ENCODE measurements at places on chromosomes 16 and 17.
A peak's percentile ranks its signal among the peaks of the same experiment; 100 is the strongest.

DNA sequence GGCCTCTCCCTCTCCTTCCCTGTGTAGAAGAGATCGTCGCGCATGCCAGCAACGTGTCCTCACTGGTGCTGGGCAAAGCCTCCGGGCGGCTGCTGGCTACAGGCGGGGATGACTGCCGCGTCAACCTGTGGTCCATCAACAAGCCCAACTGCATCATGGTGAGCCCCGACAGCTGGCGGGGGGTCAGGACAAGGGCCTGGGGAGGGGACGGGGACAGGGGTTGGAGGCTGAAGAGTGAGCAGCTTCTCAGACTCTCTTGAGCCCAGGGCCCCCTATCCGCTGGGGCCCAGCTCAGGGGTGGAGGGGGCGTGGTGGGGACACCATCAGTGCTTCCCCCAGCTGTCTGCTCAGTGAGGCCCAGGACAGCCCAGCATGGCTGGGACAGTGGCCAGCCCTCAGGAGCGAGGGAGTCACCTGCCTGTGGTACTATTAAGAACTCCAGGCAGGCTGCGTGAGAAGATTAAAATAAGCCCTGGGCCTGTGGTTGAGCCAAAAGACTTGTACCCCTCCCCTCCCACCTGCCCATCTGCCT is 6.2 kb downstream of the KATNB1 start:
- peak; percentile 86 for DNase-seq

- DNase-seq: no peak
Observed at GRCh38 chr16:86465434-86465833, 44.9 kb upstream of the FOXF1 start.

- DNase-seq: no peak
Observed at GRCh38 chr16:89422527-89422904, 67.8 kb downstream of the ANKRD11 start.

DNA sequence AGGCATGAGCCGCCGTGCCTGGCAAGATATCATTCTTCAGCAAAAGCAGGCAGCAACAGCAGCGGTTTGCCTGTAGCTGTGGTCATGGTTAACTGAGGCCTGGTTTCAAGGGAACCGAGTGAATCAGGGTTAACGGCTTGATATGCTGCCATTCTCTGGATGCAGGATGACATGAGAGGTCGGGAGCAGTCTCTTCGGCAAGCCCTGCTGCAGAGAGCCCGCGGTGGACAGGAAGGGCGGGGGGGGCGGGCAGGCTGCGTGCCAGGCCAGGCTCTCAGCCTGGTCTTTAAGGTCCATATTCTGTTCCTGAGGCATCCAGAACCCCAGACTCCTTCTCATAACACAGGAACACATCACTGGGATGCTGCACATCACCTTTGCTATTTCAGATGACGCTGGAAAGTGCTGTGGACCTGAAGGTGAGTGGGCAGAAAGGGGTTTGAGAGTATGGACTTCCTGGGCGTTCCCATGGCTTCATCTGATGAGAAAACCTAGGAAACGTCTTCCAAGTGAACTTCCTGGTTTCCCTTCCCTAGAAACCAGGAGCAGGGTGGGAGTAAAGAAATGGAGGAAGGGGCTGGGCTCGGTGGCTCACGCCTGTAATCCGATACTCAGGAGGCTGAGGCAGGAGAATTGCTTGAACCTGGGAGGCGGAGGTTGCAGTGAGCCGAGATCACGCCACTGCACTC is 165.6 kb upstream of the RPH3AL start:
- DNase-seq: no peak

- DNase-seq: no peak
Observed at GRCh38 chr16:1317479-1318267, 8.2 kb downstream of the UBE2I start.

- DNase-seq: no peak
Observed at GRCh38 chr17:57605675-57606105, 139.4 kb downstream of the CCDC182 start.

- no peak for DNase-seq
Observed at GRCh38 chr16:68385371-68385770, 62.9 kb downstream of the SMPD3 start.

DNA sequence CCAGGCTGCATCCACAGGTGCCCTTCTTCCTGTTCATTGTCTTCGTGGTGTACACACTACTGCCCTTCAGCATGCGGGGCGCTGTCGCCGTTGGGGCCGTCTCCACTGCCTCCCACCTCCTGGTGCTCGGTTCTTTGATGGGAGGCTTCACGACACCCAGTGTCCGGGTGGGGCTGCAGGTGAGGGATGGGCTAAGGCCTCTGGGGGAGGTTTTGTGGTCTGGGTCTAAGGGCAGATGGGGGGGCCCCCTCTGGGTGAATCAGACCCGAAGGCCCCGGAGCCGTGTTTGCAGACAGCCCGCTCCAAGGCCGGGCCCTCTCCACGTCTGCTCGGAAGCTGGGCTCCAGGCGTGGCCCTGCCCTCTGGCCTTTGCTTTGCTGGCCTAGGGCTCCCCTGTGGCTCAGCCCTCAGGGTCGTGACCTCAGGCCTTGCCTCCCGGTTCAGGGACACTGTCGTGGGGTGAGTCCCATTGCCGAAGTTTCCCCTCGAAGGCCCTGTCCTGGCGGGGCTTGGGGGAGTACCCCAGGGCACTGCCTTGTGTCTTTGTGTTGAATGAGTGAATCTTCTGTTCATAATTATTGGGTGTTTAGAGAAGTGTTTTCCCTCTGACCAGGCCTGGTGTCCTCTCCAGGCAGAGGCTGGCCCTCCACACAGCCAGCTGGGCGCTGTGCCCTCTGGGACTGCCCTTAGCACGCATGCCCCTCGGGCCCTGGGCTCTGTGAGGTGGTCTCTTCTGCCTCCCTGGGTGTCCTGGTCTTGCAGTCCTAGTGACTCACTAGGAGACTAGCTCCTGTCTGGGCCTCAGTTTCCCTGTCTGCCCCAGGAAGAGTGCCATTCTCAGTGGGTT is 25.6 kb downstream of the ADCY7 start:
- no peak for DNase-seq

- no peak for DNase-seq
Observed at GRCh38 chr16:81861503-81861902, 82.4 kb downstream of the PLCG2 start.

GRCh38 chr17:57586196-57586740 is 158.8 kb downstream of the CCDC182 start:
- DNase-seq: no peak

DNA sequence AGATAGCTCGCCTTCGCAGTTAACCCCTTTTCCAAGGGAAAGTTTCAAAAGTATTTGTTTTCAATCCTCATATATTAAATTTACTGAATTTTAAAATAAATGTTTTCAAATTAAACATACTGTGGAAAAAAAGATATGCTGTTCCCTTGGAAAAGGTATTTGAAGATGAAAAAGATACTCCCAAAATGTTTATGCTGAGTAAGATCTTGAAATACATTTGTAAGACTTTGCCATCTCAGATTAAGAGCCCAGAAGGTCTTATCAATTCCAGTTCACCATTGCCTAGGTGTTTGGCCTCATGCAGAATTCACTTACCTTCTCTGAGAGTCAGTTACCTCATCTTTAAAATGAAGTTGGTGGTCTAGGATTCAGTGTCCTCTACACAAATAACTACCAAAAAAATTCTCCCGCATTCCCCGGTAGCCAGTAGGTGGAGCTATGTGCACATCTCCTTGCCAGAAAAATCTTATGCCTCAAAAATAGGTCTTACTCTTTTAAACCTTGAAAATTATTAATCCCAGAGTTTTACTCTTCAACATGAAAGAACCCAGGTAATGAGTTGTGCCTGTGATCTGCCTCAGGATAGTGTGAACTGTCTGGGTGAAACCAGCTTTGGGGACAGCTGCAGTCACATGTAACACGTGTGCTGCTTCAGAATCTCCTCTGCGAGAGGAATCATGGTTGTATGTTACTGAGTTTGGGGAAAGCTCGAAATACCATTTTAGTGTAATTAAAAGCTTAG is 178.3 kb downstream of the MRTFB start:
- peak; percentile 25 for DNase-seq

GRCh38 chr17:66552371-66552770 is 250.0 kb downstream of the PRKCA start:
- no peak for DNase-seq

- no peak for DNase-seq
Observed at GRCh38 chr16:27665881-27666280, 115.9 kb downstream of the KATNIP start.

- no peak for DNase-seq
Observed at GRCh38 chr17:65537343-65537844, 24.1 kb downstream of the AXIN2 start.
